ENCODE measurements at places on chromosomes 11 and 22.

DNA sequence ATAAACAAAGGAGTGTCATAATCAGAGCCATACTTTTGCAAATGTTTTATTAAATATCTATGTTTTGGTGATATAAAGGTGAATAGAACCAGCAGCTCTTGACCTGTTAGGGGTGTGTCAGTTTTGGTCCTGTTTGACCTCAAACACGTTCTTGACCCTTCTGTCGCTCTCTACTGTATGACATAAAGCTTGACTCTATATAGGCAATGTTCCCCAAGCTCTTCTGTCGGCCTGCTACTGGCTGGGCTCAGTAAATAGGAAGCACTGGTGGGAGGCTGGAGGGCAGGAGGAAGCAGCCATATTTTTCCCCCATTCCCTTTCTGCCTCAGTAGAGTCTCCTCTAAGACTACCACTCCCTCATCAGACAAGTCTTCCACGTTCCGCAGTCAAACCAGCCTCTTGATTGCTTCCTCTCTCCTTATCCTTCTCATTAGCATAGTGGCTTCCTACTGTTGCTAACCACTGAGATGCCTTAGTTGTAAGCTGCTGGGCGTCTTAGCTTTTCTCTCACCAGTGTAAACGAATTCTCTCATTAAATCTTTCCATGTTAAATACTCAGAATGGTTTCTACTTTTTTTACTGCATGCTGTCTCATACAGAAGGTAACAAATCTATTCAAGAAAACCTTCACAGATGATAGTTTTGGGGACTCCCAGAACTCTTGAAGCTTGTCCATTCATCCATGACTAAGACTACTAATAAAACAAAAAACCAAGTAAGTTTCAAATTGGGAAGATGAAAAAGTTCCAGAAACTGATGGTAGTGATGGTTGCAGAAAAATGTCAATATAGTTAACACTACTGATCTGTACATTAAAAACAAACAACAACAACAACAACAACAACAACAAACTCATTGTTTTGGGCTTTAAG is 3.3 kb downstream of the NPAT start:
- DNase-seq: no peak

GRCh38 chr11:67438158-67438902 is 848 bp upstream of the PTPRCAP start:
- DNase-seq: peak; percentile 76

GRCh38 chr11:106424111-106424510 is 346.6 kb downstream of the AASDHPPT start:
- no peak for DNase-seq

GRCh38 chr11:61486011-61486620 is 22.4 kb upstream of the LRRC10B start:
- DNase-seq: no peak

- no peak for DNase-seq
These were observed 63.7 kb downstream of the PPFIBP2 start for GRCh38 chr11:7577291-7578190.

DNA sequence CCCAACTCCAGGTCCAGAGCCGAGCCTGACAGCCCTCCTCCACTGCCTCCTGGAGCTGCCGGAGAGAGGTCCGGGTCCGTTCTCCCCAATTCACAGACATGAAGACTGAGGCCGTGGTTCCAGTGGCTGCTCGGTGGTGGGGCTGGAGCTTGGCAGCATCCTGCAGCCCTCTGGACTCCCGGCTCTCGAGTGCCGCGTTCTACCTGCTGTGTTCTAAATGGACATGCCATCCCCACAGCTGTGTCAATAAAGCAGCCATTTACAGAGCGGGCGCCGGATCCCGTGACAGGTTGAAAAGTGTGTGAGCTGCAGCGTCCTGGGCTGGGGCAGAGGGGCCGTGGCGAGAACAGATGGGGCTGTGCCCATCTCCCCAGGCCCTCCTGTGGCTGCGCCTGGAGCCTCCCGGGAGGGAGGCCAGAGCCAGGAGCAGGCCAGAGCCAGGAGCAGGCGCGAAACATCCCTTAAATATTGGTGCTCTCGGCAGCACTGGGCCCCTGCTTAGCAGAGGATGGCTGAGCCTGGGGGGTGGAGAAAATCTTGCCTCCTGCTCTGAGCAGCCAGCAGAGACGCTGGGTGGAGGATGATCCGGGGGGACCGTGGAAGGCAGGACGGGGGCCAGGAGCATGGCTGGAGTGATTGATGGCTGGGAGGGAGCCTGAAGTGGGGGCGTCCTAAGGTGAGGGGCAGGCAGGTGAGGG is 46.2 kb downstream of the FLRT1 start:
- no peak for DNase-seq

DNA sequence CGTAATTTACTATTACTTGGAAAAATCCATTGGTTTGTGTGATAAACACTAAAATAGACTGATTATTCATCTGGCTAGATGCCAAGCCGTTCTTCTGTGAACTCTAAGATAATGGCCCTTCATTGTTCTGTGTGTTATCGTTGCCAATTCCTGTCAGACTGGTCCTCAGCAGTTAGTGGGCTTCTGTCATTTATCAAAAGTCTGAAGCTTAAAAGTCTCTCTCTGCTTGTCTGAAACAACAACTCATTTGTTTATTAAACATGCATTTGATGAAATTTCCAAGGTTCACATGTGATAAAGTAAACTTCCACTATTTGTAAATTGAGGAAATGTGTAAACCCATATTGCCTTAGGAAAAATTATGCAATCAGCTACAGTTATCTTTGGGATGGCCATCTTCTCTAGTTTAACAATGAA is 21.1 kb upstream of the RDX start:
- DNase-seq: no peak

GRCh38 chr22:47304854-47305253 is 542.4 kb downstream of the TBC1D22A start:
- DNase-seq: no peak

DNA sequence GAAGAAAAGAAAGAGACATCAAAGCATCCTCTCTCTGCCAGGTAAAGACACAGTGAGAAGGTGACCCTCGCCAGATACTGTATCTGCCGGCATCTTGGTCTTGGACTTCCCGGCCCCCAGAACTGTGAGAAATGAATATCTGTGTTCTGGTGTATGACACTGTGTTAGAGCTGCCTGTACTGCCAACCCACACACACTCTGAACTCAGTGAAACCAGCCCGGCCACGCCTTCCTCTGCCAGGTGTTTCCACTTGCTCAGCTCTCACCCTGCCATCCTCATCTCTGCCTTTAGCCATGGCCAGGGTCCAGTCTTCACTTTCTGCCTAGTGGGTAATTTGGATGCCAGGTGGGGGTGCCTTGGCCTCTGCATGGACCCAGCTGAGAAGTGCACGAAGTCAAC is 24.0 kb downstream of the CBX7 start:
- DNase-seq: no peak

- DNase-seq: peak; percentile 25
These were observed 109.2 kb downstream of the FAM76B start for GRCh38 chr11:95680169-95680929.

- no peak for DNase-seq
These were observed 110.4 kb upstream of the OR4B1 start for GRCh38 chr11:48106166-48106565.

DNA sequence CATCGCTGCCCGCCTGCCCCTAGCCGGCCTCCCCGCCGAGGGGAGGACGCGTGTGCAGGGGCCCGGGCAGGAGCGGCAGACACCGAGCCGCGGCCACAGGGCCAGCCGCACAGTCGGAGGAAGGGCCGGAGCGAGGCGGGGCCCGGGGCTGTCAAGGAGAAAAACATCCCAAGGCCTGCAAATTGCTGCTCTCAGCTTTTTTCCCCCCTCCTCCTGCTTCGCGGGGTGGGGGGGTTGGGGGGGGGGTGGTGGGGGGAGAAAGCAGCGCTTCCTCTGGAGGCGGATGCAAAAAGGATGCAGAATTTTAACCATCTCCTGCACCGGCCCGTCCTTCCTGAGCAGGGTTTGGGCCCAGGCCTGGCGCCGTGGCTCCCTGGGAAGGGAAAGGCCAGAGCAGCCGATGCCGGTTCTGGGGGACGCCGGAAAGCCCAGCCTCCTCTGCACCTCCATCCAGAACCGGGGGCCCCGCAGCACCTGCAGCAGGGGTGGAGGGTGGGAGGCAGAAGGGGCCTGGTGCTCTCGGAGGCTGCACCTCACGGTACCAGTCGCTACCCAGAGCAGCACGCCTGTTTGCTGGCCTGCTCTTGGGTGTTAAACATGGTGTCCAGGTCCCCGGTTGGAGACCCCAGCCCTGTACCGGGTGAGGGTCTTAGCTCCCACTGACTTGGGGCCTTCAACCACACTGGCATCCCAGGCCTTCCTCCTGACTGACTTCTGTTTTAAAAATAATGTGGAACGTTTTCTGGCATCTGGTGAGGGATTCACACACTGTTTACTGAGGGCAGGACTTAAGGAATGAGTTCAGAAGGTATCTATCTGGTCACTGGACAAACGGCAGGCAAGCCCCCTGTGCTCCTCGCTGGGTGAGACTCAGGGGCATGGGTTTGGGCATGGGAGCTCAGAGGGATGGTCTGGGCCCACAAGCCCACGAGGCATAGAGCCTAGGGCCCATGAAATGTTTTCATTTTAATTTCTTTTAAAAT is 77.4 kb upstream of the WNT7B start:
- DNase-seq: peak; percentile 38

DNA sequence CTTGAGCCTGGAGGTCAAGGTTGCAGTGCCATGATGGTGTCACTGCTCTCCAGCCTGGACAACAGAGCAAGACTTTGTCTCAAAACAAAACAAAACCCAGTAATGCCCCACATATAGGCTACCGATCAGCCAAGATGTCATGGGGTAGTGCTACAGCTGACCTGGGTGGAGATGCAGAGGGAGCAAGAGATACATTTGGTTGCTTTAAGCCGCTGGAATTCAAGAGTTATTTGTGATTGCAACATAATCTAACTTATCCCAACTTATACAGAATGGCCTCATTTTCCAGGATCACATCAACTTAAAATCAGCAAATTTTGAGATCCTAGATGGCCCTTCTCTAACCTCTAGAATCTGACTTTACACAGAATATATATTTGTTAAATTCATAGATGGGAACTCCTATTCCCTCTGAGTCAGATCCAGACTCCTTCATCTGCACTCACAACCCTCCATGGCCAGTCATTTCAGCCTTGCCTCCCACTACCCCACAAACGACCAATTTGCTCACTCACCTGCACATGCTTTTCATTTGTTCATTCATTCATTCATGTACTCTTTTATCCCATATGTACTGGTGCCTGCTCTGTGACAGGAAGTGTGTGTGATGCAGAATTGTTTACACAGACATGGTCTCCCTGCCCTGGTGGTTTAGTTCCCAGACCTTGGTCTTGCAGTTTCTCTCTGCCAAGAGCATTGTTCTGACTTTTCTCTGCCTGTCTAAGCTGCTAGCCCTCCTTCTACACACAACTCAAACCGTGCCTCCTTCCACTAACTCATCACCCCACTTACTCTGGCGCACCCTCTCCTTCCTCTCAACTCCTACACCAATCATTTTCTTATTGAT is 24.1 kb upstream of the APLNR start:
- no peak for DNase-seq

GRCh38 chr22:19896665-19897355 is 42.1 kb upstream of the GNB1L start:
- no peak for DNase-seq

DNA sequence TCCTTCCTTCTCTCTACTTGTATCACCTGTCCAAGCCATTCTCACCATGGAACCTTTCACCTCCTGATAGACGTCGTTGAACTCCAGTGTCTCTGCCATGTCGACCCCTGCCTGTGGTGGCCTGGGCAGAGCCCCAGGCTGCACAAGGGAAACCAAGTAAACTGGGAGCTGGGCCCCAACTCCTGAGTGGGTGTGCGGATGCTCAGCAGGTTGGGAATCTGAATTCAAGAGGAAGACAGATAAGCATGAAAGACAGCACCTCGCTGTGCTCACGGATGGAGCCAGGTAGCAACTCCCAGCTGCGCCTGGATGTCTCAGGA is 709 bp downstream of the SSRP1 start:
- no peak for DNase-seq

DNA sequence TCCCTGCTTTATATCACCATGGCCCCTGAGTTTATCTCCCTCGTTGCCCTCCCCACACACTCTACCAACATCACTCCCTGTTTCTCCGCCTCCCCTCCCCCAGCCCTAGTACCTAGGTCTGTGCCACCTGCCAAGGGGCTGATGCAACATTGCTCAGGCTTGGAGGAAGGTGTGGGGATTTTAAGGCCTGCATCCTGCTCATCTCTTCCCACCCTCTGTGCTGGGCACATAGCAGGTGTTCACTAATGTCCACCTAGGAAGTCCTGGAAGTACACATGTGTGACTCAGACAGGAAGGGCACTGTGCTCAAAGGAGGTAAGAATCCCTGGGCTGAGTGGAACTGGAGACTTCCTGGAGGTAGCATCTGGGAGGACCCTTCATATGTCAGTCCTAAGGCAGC is 37.0 kb downstream of the PDE2A start:
- DNase-seq: no peak

DNA sequence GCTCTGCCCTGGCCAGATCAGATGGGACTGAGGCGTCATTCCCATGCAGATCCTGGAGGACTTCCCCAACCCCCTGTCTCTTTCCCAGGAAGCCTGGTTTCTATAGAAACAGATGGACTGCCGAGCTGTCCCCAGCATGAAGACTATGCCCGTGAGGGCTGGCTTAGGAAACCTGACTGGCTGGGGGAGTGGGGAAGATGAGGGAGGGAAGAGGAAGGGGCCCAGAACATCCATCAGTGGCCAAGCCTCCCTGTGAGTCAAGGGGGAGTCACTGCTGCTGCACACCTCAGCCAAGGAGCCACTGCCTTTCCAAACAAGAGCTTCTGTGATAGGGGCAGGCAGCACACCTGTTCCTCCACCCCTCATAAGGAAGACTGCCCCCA is 5.8 kb downstream of the TP53I11 start:
- no peak for DNase-seq

DNA sequence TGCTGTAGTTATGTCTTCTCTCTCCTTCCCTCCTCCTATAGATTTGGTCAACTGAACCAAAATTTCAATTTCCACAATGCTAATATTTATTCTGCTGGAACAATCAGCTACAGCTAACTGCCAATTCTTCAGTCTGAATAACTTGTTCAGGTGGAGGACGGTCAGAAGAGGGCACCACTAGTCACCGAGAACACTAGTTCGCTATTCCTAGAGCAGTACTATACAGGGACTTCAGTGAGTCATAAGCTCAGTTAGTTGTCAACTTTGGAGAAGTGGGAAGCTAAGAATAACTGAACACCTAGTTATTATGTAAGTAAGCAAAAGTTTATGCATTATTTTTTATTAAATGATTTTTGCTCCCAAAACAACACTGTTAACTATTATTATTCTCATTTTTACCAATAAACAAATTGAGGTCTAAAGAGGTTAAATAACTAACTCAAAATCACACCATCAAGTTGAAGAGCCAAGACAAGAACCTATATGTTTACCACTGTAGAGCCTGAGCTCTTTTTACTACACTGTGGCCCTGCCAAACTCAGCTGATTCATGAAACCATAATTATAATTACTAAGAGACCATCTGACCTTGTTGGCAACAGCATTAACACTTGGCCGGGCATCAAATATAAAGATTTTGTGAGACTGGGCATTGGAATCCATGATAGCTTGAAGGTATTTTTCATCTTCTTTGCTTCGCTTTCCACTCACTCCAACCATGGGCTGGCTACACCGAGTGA is 59.0 kb downstream of the CEP57 start:
- peak; percentile 15 for DNase-seq

- no peak for DNase-seq
These were observed 6.6 kb upstream of the NLRP10 start for GRCh38 chr11:7971846-7972245.
